IPS DF 6.9 (cell line): ENCODE measurements at places on chromosomes 3 and 15.

DNA sequence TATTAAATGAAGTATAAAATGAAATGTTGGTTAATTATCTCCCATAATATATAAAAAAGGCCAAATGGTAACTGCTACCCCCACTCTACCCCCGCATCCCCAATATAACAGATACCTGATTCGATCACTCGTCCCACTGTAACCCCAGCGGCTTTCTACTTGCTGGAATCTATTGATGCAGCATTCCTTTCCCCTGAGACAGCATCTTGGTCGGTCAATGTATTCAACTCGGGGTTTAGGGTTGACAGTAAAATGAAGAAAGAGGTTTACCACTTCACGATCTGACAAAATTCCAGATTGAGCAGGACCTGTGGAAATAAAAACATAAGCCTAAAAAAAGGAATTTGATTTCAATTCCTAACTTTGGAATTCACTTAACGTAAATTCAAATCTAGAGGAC is 18.6 kb upstream of the C15orf40 start:
- no peak for DNase-seq

GRCh38 chr3:52039846-52040245 is 16.5 kb downstream of the DUSP7 start:
- DNase-seq, result no peak

DNA sequence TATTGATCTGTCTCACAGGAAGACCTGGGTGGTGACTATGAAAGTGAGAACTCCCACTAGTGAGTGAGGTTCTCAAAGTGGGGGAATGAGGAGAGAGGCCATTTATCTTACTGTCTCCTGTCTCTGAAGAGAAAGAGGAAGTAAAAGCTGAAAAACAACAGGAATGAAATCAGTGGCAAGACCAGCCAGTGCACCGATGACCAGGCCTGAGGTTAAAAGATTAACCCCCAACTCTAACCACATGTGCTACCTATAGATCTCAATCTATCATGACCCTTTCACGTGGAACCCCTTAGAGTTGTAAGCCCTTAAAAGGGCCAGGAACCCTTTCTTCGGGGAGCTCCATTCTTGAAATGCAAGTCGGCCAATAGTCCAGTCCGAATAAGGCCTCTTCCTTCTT is 239.3 kb upstream of the CNTN6 start:
- DNase-seq, result no peak

GRCh38 chr15:39667382-39668127 is 86.7 kb downstream of the THBS1 start:
- DNase-seq, result no peak

GRCh38 chr3:31878231-31878838 is 102.7 kb downstream of the OSBPL10 start:
- DNase-seq, result no peak

- no peak for DNase-seq
Observed at GRCh38 chr3:43704697-43705096, 14.0 kb downstream of the ABHD5 start.

DNA sequence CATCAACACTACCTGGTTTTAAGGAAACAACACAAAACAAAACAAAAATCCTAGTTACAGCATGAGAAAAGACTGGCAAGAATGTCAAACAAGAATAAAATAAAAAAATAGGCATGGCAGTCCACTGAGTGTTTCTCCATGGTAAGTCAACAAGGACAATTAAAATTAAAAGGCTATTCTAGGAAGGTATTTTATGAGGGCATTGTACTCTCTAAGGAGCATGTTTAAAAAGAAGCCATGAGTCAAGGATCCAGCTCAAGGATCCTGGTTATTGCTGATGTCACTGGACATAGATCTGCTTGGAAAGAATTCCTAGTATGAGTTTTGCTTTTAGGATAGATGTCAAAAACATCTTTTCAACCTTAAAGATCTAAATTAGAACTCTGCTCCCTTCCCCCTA is 106.7 kb downstream of the MYO5A start:
- DNase-seq, result no peak

GRCh38 chr15:95274101-95274500 is 1042.7 kb downstream of the MCTP2 start:
- DNase-seq, result no peak

GRCh38 chr15:31556494-31557150 is 230.0 kb downstream of the KLF13 start:
- no peak for DNase-seq

GRCh38 chr3:105970283-105970682 is 101.5 kb upstream of the CBLB start:
- no peak for DNase-seq

DNA sequence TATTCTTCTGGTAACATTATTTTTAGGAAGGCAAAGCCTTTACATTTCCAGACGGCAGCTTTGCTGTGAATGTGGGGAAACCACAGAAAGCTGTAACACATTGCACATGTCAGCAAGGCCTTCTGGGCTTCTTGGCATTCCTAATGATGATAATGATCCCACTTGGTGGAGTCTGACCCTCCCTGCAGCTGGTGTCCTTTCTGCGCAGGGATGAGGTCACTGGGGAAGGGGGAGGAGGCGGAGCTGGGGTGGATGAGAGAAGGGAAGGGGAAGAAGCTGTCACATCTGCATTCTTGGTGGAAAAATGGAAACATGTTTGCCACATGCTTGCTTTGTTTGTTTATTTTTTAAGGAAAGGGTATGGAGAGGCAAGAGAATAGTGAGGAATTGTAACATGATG is 68.6 kb downstream of the FILIP1L start:
- no peak for DNase-seq

DNA sequence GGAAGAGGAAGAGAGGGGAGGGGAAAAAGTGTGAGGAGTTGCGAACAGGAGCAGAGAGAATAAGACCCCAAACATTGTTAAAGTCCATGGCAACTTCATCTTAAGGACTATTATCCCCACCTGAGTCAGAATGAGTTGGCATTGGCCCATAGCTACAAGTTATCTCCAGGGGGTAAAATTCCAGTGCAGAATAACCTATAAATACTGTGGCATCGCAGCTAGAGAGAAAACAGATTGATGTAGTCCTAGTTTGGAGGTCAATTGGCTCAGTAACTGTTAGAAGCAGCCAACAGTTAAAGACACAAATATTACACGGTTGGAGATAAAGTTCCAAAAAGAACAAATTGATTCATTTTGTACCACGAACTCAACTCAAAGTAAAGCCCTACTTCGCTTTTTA is 313.9 kb upstream of the CCDC54 start:
- DNase-seq, result no peak

DNA sequence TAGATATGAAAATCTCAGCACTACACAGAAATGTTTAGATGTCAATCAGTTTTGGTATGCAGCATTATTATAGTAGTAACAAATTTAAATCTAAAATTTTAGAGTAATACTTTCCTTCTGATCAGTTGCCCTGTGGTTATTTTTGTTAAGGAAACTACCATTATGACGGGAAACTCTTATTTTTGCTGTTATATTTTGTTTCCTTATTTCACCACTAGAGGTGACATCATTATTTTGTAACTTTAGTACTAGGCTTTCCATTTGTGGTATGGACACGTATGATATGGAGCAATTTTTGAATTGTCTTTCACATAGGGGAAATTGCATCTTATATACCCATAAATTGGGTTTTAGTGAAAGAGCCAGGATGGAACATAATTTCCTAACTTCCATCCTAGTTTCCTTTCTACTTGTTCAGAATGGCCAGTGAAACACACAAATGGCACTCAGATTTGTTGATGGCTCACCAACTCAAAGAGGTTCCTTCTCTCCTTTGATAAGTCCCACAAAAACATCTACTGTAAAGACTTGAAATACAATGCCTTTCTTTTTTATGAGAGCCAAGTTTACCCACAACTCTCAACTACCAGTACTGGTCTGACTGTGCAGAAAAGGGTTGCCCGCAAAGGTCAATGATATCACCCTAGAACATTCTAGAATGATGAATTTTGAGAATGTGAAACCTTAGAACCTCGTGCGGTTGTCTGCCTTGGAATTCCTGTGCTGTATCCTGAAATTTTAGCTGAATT is 19.4 kb upstream of the PPP4R2 start:
- DNase-seq, result no peak

DNA sequence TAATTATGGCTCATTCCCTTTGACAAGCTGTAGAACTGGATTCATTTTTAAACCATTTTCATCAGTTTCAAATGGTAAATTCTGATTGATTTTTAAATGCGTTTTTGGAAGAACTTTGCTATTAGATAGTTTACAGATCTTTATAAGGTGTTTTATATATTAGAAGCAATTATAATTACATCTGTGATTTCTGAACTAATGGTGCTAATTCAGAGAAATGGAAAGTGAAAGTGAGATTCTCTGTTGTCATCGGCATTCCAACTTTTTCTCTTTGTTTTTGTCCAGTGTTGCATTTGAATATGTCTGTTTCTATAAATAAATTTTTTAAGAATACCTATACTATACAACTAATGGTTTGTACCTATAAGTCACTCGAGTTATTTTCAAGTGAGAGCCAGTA is 62.7 kb downstream of the PXYLP1 start:
- DNase-seq, result no peak

DNA sequence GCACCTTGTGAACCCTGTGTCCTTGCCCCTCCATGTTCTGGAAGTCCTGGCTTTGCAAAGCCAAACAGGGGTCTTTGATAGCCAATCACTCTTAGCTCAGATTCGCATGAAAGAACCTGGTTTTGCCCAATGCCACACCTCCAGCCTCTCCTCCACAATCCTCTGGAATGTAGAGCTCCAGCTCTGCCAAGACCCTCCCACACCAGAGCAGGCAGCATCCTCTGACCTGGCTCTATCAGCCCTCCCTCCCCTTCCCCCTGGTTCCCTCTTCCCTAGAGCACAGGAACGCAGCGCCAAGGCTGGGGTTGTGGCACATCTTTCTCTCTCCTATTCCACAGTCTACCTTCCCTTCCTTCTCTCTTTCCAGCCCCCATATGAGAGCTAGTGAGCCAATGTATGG is 133.3 kb downstream of the RPLP1 start:
- no peak for DNase-seq

GRCh38 chr3:46566040-46566641 is at the start of gene LRRC2:
TSS of gene LRRC2 (minus strand) at chr3:46566302. CDS start at chr3:46551591, 14,711 bp downstream.
- no peak for DNase-seq

DNA sequence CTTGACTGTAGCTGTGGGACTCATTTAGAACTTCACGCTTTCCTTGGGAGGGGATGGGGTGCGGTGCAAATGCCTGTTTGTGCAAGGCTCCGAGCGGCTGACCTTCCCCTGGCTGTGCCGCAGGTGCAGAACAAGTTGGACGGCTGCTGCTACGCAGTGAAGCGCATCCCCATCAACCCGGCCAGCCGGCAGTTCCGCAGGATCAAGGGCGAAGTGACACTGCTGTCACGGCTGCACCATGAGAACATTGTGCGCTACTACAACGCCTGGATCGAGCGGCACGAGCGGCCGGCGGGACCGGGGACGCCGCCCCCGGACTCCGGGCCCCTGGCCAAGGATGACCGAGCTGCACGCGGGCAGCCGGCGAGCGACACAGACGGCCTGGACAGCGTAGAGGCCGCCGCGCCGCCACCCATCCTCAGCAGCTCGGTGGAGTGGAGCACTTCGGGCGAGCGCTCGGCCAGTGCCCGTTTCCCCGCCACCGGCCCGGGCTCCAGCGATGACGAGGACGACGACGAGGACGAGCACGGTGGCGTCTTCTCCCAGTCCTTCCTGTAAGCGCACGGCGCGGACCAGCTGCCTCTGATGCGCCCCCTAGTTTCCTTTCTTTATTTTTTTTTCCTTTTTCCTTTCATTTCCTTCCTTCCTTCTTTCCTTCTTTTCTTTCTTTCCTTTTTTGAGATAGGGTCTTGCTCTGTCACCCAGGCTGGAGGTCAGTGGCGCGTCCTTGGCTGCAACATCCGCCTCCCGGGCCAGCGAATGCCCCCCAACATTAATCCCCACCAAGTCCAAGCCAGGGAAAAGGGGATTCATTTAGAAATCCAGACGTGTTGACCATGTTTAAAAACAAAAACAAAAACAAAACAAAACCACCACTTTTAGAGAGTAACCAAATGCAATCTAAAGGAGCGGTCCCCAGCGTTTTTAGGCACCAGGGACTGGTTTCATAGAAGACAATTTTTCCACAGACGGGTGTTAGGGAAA is 42.7 kb downstream of the EIF2AK4 start:
- DNase-seq, result peak; percentile 7

GRCh38 chr3:119726909-119727308 is 24.1 kb downstream of the CFAP91 start:
- no peak for DNase-seq

DNA sequence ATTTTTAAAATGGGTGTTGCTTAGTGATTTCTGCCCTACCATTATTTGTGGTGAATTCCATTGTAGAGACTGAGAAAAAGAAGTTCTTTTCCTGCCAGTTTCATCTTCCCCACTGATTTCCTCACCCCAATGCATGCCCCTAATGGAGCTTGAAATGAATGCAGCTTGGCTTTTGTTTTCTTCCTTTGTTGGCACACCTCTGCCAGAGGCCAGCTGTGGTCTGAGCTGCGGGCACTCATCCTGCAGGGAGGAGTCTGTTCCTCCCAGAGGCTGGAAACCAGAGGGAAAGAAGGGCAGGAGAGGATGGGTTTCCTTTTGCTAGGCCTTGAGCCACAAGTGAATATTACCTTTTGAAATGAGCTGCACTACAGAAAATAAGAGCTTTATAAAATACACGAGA is 9.3 kb upstream of the ST8SIA2 start:
- DNase-seq, result no peak

GRCh38 chr3:155690921-155691320 is 54.0 kb downstream of the PLCH1 start:
- DNase-seq, result no peak

DNA sequence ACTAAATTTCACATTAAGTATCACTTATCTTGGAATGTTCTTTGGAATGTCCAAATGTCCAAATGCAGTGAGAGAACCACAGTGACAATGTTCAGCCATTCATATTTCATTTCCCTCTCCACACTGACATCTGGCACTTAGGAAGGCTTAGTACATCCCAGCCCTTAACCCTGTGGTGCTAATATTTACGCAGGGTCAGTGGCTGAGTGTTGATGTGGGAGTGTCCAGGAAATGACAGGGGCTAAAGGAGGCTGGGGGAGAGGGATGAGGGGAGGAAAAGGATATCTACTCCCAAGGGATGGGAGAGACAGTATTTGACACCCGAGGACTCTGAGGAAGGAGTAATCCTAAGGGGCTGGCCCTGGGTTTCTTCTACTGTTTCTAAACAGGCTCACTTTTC is 14.1 kb upstream of the CCR4 start:
- DNase-seq, result no peak

DNA sequence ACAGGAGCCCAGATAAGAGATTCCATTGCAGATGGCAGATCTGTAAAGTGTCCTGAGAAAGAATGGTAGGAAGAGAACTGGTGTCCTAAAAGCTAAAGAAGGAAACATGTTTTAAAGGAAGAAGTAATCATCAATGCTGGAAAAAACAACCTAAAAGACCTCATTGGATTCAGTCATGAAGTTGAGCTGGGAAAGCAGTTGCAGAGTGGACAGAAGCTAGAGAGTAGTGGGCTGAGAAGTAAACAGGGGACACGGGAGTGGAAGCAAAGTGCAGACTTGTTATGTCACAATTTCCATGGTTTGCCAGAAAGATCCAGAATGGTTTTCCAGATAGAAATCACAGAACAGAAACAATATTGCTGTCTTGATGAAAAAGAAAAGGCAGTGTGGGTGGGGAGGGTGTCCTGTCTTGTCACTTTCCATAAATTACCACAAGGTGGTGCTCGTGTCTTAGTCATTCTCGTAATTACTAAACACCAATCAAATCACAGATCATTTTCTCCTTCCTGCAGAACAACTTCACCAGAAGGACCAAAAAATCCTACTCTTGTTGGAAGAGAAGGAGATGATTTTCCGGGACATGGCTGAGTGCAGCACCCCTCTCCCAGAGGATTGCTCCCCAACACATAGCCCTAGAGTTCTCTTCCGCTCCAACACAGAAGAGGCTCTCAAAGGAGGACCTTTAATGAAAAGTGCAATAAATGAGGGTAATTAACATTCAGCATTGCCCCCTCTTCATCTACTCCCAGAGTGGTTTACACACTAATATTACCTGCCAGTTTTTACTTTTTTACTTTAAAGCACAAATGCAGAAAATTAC is 64.5 kb downstream of the KLHL25 start:
- peak; percentile 52 for DNase-seq
